ENCODE measurements at places on chromosomes 5 and 9.

DNA sequence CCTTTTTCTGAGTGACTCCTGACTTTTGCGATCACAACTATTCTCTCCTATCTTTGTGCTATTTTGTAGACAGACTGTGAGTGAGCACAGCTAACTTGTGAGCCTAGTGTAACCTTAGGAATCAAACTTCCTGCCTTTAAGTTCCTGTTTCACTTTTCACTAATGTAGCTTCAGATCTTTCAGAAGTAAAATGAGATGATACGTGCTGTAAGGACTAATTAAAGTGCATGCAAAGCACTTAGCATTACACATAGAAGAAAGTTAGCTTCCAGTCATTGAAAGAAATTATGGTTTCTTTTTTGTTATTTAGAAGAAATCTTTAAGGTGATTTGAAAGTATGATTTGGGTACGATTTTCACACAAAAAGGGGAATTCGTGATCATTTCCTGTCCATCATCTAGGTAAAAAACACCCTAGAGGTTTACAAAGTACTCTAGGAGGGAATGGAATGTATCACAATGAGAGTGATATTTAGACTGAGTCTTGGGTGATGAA lies 122.7 kb downstream of the ST8SIA4 start:
- DNase-seq, result no peak

- no peak for DNase-seq
These were observed 4.4 kb downstream of the TTC16 start for GRCh38 chr9:127720031-127720864.

DNA sequence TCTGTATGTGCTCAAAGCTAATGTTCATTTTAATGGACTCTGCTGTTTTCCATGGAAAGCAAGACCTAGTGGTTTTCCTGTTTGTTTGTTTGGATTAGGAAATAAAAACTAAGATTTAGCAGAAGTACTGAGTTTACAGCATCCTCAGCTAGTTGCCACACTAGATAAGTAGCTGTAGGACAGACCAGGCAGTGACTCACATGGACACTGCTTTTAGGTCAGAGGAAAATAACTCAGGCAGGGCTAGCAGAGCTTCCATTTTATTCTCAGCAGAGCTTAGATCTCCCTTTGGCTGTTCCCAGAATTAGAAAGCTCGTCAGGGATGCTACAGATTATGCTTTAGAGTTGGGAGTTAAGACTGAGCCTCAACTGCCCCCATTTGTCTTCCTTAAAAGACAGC lies 204.4 kb downstream of the SH3GL2 start:
- no peak for DNase-seq

DNA sequence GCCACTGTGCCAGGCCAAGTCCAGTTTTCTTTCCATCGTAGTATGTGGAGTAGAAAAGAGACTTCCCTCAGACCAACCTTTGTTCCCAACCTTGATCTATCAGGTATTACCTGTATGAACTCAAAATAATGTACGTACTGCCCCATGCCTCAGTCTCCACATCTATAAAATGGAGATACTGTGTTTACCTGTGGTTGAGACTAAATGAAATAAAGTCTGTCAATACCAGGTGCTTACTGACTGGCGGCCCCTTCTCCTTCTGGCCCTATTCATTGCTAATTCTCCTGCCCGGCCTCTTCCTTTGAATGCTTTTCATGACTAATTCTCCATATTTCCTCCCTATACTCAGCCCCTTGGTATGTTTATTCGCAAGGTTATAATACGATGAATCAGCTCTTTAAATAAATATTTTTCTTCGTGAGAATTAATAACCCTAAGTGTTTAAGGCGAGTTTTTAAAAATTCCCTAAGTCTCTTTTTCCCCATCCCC lies 89.6 kb upstream of the BASP1 start:
- peak; percentile 79 for DNase-seq

DNA sequence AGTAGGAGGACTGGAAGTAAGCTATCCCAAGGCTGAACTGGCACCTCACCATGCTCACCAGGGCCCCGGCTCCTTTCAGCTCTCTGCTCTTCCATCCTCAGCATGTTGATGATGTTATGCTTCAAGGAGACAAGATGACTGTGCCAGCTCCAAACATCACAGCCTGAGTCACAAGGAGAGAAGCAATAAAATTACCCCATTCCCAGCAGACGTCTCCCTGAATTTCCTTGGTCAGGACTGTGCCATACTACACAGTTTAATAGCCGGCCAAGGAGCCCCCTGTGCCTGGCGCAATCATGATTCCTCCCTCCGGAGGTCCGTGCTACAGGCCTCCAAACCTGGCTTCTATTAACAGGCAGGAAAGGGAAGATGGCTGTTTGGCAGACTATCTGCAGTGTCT lies 51.2 kb upstream of the ROR2 start:
- no peak for DNase-seq

GRCh38 chr5:65734921-65735320 lies 12.9 kb downstream of the NLN start:
- DNase-seq, result no peak

- DNase-seq, result peak; percentile 95
These were observed 86.7 kb downstream of the SLC1A3 start for GRCh38 chr5:36692791-36693763.

DNA sequence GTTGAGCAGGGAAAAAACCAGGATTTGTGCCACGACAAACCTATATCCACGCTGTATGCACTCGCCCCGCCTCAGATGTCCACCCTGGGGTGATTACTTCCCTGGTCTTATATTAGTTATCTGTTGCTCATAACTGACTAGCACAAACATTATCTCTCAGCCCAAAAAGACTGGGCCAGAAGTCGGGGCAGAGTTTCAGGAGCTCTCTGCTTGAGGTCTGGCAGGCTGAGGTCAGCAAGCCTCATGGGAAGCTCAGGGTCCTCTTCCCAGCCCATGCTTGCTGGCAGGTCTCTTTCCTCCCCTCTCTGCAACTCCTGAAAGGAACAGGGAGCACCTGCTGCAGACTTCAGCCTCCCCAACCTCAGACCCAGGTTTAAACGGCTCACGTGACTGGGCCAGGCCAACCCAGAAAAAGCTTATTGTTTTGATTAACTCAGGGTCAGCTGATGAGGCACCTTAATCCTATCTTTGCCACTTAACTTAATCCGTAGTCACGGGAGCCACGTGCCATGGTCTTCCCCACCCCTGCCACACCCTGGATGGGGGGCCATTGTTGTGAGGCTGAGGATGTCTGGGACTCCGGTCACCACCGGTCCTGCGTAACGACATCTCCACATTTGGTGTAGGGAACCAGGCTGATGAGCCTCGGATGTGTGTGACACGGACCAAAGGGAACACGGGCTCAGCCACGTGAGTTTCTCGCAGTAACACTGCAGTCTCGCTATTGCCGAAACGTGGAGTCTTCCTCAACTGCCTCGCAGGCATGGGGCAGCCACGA lies 123.7 kb upstream of the IRX4 start:
- no peak for DNase-seq

DNA sequence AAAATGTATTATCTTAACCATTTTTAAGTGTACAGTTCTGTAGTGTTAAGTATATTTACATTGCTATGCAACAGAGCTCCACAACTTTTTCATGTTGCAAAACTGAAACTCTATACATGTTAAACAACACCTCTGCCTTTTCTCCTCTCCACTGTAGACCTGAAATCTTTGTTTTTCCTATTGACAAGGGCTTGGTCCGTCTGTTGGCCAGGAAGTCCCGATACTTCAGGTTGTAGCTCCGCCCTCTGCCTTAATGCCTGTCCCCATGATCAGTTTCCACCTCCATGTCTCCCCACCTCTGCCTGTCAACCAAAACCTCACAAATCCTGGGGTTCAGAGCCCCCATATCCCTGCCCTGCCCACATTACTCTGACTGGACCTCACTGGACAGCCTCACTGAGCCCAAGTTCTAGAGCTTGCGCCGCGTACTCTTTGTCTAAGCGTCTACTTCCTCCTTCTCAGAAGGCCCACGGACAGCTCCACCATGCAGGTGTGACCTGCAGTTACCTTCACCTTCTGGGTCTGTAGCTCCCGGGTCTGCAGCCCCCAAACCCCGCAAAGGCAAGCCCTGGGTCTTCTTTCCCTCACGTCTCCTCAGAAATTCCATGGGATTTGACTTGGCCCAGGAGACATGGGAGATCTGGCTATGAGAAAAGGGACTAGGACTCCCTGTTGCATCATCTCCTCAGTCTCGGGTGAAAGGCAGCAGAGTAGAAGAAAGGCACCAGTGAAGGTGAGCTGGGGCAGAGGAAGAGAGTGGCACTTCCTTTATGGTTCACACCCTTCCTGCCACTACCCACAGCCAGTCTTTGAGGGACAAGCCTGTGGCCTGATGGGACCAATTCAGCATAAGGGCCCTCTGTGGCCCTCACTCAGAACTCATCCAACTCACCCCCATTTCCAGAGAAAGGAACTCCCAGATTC lies 8.0 kb downstream of the GLIPR2 start:
- DNase-seq, result no peak

DNA sequence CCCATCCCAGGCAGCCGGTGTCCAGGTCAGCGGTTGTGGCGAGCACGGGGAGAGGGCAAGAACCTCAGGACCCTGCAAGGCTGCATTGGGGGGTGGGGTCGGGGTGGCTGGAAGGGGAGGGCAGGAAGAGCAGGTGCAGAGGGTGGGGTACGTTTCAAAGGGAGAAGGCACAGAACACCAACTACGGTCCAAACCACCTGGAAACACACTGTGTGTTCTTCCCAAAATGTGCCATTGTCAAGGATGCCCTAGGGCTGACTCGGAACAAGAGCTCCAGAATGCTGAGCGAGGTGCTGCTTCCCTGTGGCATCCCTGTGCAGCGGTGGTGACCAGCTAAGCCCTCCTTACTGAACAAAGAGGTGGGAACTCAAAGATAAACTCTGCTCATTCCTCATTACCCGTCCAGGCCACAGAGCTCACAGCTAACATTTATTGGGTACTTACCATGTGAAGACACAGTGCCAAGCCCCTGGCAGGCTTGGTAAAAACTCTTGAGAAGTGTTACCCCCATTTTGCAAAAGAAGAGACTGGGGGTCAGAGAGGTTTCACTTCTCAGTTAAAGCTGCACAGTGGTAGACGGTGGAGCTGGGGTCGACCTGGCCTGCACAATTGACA lies 153.8 kb downstream of the COL23A1 start:
- DNase-seq, result no peak

GRCh38 chr5:123455640-123456039 lies 32.4 kb upstream of the CEP120 start:
- DNase-seq, result no peak

- DNase-seq, result no peak
These were observed 408.1 kb upstream of the PIK3R1 start for GRCh38 chr5:67807439-67807888.

DNA sequence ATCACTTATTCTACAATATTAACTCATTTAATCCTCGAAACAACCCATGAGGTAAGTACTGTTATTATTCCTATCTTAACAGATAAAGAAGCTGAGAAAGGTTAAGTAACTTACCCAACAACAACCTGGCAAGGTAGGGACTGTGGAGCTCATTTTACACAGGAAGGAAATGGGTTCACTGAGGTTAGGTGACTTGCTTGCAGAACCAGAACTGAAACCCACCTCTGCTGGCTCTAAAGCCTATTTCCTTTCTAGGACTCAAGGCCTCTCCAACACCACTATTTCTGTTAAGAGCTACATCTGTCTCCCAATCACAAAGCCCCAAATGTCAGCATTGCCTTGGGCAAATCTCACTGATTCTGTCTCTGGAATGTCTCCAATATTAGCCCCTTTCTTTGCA lies 38.9 kb upstream of the IFNK start:
- no peak for DNase-seq

- DNase-seq, result no peak
These were observed 88.1 kb upstream of the PTPRD start for GRCh38 chr9:10700915-10701314.

DNA sequence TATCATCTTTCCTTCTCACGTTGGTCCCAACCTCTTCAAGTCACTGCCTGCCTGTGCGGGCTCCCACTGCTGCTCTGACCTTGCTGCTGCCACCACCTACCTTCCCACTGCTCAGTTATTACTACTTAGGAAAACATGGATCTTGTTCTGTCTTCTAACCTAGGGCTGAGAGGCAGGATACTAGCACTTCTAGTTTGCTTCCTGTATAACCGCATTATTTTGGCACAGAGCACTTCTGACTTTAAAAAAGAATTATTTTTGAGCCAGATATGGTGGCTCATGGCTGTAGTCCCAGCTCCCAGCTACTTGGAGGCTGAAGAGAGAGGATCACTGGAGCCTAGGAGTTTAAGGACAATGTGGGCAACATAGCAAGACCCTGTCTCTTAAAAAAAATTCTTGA lies 135.4 kb upstream of the GNA14 start:
- DNase-seq, result peak; percentile 22

DNA sequence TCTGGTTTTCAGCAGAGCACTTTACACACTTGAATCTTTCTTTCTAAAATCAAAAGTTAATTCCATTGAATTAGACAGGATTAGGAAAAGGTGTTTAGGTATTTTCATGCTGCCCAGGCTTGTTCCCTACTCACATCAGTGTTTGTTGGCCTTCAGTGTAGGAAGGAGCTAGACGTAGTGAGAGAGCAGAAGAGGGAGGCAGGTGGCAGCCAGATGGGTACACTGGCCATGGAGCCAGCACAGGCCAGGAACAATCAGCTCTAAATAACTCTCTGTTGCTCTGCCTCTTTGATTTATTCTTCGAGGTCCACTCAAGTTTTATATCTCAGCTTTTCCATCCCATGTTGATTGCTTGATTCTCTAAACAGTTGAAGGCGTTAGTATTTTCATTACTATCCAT lies 529.6 kb downstream of the PSAT1 start:
- DNase-seq, result no peak

GRCh38 chr9:123033864-123034601 lies 566 bp downstream of the GPR21 start:
- peak; percentile 25 for DNase-seq

GRCh38 chr5:168611165-168611564 lies 32.0 kb upstream of the PANK3 start:
- no peak for DNase-seq

DNA sequence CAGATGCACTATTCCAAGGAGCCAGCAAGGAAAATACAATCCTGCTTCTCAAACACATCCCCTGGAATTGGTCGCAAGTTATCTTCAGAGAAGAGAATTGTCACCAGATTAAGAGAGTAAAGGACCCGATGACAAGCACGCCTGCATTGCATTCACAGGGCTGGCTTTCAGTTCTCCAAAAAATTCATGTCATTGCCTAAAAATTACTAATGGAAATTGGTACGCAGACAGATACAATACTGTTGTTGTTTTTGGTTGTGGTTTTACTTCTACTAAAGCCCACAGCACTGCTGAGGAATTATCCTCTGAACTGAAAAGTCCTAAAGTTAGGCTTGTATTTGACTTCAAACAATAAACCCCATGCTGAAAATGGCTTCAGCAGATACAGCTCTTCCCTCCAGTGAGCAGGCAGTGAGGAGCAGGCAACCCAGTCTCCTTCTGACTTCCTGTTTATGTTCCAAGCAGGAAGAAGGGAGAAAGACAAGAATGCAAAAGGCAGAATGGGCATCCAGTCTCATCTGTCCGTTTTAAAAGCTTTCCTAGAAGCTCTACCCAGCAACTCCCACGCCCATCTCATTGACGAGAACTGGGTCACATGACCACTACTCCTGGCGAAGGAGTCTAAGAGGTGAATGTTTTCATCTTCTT lies 80.6 kb upstream of the ZNF366 start:
- no peak for DNase-seq

All from muscle of back (tissue), 13 donors.